Occipital lobe (tissue), 3 donors: ENCODE measurements at places on chromosomes 2 and 18. TPM values are rescaled to one million over a fixed set of nuclear protein-coding genes. Genes with fewer than 3 reads are reported as not detected.

The FAM110C gene
- total RNA-seq = 3.1 TPM

DNA sequence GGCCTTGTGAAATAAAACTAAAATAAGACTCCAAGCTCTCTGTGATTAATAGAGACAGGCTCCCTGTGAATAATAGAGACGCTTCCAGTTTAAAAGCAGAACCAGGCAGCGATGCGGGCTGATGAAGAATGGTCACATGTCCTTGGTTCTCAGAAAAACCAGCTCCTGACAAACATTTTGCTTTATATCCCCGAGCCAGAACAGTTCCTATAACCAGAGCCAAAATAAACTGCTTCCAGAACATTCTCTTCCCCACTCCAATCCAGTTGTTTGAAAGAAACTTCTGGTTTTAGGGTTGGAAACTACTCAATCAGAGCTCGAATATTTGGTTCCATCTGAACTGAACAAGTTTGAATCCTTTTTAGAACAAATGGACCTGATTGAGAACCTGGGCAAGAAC, 213.7 kb downstream of the TSN start:
- DNase-seq = no peak

GRCh38 chr18:76358774-76359173, 136.3 kb downstream of the ZNF516 start:
- DNase-seq = no peak

The C2orf72 gene
- total RNA-seq = 32.4 TPM

DNA sequence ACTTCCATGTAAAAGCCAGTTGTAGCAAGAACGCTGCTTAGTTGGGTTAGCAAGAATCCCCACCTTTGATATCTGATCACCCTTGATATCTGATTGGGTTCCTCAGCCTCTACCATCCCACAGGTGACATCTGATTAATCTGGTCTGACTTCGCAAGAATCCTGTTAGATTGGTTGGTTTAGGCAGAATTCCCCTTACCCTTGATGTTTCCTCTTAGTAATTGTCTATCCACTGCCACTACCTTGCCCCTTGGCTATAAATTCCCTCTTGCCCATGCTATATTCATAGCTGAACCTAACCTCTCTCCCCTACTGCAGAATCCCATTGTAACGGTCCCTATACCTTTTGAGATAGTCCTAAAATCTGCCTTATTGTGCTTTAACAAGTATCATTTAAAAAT, 33.1 kb downstream of the PRKRA start:
- no peak for DNase-seq

DNA sequence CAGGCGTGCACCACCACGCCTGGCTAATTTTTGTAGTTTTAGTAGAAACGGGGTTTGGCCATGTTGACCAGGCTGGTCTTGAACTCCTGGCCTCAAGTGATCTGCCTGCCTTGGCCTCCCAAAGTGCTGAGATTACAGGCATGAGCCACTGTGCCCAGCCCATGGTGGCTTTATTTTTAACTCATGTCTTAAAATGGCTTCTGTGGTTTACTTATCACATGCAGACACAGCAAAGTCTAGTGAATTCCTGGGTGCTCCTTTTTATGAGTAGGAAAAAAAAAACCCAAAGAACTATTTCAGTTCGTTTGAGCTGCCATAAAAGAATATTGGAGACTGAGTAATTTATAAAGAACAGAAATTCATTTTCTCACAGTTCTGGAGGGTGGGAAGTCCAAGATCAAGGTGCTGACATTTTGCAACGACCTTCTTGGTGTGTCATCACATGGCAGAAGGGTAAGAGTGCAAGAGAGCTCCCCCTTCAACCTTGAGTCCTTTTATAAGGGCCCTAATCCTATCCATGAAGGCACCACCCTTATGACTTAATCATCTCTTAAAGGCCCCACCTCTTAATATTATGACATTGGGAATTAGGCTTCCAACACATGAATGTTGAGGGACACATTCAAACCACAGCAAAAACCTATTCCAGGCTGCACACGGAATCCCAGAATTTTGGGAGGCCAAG, 12.6 kb upstream of the REL start:
- DNase-seq = no peak

DNA sequence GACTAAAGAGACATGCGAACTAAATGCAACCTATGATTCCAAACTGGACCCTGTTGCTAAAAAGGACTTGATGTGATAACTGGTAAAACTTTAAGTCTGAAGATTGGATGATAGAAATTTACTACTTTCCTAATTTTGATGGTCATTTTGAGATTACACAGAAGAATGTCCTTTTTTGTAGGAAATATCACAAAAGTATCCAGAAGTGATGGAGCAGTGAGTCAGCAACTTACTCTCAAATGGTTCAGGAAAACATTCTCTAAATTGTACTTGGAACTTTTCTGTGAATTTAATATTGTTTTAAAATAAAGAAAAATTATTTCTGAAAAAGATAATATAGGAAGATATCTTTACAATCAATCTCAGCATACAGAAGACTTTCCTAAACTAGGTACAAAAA, 19.9 kb downstream of the MBOAT2 start:
- no peak for DNase-seq

- DNase-seq = no peak
Measured at GRCh38 chr2:52594026-52594425, 1173.6 kb upstream of the CHAC2 start.
